Myocyte (in vitro differentiated cells): ENCODE measurements at places on chromosomes 1 and 21.

GRCh38 chr21:45470773-45471524 lies 66.0 kb downstream of the COL18A1 start:
- peak; percentile 66 for DNase-seq

GRCh38 chr1:163083690-163084089 lies 14.5 kb downstream of the RGS4 start:
- DNase-seq, result no peak

DNA sequence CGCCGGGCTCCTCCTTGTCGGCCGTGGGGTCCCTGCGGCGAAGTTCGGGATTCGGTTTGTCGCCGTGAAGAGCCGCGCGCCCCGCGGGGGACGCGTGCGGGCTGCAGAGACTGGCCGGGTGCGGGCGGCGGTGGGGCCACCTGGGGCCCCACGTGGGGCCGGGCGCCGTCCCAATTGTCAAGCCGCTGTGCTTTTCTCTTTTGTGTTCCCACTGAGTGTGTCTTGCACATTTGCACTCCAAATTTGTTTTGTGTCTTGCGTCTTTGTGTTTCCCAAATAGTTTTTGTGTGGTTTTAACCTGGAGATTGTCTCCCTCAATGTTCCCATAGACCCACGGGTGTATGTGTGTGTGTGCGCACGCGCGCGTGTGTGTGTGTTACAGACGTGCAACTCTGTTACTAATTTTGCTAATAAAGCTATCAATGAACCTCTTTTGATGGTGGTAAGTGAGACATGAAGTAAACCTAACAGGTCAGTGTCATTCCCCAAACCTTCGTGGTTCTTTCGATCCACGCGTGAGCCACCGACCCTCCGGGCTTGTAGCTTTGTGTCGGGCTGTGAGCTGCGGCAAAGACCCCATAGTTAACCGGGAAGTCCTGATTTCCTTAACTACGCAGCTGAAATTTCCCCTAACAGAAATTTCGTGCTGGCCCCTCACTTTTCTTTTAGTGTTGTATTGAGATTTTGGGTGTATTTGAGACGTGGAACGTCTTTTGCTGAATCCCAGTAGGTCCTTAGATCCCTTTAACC lies 708 bp downstream of the PRDM2 start:
- peak; percentile 33 for DNase-seq

- no peak for DNase-seq
These were observed 20.2 kb upstream of the DUSP10 start for GRCh38 chr1:221762121-221762520.

- DNase-seq, result no peak
These were observed 39.4 kb downstream of the SLC2A7 start for GRCh38 chr1:8986814-8987190.

GRCh38 chr1:59879996-59880505 lies 46.5 kb downstream of the CYP2J2 start:
- no peak for DNase-seq

GRCh38 chr1:245915406-245915805 lies 591.7 kb downstream of the SMYD3 start:
- DNase-seq, result no peak

GRCh38 chr1:160610569-160611242 lies 31.4 kb upstream of the CD84 start:
- DNase-seq, result no peak

GRCh38 chr1:147738739-147739476 lies 21.5 kb downstream of the GJA5 start:
- no peak for DNase-seq

GRCh38 chr1:117674521-117675400 lies 68.9 kb downstream of the TENT5C start:
- DNase-seq, result peak; percentile 52

DNA sequence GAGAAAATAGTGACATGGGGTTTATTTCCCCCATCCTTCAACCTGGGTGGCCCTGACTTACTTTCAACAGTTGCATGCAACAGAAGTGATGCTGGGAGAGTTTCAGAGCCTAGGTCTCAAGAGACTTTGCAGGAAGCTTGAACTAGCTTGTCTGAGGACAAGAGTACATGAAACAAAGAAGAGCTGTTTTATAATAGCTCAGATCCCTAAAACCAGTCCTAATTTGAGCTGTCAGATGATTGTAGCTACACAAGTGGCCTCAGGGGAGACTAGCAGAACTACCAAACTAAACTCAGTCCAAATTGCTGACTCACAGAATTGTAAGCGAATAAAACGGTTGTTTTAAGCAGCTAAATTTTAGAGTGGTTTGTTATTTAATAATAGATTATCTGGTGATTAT lies 17.1 kb downstream of the RC3H1 start:
- DNase-seq, result peak; percentile 54

- no peak for DNase-seq
These were observed 94.2 kb downstream of the DTL start for GRCh38 chr1:212129781-212130180.

GRCh38 chr1:5254131-5254725 lies 599.8 kb downstream of the AJAP1 start:
- no peak for DNase-seq

- DNase-seq, result no peak
These were observed 50.8 kb downstream of the RHBG start for GRCh38 chr1:156419854-156420204.

DNA sequence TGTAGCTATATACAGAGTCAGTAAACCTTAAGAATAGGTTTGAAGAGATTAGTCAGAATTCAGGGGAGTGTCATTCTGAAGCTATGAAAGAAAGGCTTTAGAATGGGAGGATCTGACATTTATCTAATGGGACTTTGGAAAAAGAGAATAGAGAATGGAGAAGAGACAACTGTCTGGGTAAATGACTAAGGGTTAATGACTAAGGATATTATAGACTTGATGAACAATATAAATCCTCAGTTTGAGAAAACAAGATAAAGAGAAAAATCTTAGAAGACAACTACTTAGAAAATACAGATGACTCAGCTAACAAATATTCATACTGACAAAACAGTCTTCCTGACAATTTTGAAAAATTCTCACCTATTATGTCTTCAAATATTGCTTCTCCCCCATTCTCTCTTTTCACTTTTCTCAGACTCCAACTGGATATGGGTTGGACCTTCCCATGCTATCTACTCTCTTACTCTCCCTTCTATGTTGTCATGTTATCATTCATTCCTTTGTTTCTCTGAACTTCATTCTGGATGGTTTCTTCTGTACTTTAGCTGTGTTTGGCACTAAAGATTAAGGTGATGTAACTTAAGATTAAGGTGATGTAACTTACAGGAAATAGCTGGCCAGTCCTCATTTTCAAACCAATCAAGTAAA lies 20.4 kb downstream of the SLC16A1 start:
- DNase-seq, result no peak

GRCh38 chr1:3040004-3040403 lies 18.7 kb downstream of the ACTRT2 start:
- DNase-seq, result no peak

GRCh38 chr1:214364386-214364785 lies 83.4 kb downstream of the SMYD2 start:
- no peak for DNase-seq

DNA sequence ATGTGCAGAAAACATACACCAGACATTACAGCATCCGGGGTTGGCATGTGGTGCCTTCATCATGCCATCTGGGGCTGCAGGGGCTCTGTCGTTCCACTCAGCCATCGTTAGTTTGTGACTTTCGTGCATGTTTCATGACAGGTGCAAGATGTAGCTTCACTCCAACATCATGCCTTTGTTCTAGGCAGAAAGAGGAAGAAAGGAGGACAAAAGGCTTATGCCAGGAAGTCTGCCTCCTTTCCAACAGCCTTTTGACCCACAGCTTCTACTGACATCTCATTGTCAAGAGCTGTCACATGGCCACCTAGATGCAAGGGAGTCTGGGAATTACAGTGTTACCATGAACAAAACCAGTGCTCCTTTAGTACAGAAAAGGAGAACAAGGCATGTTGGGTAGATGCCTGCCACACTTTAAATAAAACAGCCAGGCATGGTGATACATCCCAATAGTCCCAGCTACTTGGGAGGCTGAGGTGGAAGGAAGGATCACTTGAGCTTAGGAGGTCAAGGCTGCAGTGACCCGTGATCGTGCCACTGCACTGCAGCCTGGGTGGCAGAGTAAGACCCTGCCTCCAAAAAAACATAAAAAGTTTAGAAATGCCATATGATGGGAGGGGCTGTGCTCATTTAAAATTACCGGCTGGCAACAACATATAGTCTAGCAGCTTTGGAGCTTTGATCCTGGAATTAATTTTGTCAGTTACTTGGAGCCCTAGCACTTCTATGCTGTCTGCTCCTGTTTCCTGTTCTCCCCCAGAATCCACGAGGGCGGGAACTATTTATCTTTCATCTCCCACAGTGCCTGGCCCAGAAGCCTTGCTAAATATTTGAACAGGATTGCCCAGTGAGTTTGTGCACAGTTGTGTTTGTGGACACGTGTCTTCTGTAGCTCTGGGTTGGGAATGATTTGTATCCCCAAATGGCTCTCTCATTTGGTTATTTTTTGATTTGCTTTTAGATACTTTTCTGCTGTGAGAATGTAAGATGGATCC lies 7.4 kb downstream of the DOP1B start:
- no peak for DNase-seq

GRCh38 chr1:44061857-44062256 lies 30.6 kb upstream of the SLC6A9 start:
- DNase-seq, result no peak

DNA sequence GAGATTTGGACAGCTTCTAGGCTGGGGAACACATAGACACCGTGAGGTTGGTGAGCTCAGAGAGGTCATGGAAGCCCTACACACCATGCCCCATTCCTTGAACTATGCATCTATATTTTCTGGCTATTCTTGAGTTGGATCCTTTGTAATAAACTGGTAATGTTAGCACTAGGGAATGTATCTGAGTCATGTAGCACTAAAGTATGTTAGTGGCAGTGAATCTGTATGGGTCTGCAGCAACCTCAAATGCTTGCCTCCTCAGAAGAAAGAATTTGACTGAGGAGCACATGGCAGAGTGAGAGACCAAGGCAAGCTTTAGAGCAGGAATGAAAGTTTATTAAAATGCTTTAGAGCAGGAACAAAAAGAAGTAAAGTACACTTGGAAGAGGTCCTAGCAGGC lies 43.7 kb upstream of the LRRC7 start:
- no peak for DNase-seq

- DNase-seq, result no peak
These were observed 723.1 kb upstream of the B3GALT2 start for GRCh38 chr1:193909406-193910082.

DNA sequence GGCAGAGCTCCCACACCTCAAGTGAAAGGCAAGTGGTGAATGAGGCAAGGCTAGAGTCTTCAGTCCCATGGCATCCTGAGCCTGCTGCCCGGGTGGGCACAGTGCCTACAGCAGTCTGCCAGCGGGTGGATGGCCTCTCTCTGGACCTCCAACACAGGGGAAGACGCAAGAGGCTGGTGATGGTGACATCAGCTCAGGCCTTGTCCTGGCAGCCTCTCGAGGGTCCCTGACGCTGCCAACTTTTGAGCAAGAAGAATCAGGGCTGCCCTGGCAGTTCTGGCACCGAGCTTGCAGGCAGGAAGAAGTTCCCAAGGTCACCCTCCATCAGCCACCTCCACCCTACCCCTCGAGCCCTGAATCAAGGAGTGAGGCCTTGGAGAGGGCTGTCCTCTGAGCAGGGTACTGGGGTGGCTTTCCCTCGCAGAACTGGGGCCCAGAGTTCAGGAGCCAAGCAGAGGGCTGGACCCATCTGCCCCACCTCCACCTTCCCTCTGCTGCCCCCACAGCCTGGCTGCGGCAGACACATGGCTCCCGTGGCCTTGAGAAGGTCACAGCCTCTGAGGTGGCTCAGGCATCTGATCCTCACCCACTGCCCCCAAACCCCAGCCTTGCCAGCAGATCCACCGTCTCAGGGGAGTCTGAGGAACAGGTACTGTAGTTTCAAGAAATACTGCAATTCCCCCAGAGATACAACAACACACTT lies 5.8 kb downstream of the RAP1GAP start:
- DNase-seq, result no peak

DNA sequence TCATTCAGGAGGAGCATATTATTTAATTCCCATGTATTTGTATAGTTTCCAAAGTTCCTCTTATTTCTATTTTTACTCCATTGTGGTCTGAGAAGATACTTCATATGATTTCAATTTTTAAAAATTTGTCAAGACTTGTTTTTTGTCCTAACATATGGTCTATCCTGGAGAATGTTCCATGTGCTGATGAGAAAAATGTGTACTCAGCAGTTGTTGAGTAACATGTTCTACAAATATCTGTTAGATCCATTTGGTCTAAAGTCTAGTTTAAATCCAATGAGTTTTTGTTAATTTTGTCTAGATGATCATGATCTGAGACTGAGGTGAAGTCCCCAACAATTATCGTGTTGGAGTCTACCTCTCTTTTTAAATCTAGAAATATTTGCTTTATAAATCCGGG lies 14.5 kb downstream of the PSMG1 start:
- DNase-seq, result no peak

DNA sequence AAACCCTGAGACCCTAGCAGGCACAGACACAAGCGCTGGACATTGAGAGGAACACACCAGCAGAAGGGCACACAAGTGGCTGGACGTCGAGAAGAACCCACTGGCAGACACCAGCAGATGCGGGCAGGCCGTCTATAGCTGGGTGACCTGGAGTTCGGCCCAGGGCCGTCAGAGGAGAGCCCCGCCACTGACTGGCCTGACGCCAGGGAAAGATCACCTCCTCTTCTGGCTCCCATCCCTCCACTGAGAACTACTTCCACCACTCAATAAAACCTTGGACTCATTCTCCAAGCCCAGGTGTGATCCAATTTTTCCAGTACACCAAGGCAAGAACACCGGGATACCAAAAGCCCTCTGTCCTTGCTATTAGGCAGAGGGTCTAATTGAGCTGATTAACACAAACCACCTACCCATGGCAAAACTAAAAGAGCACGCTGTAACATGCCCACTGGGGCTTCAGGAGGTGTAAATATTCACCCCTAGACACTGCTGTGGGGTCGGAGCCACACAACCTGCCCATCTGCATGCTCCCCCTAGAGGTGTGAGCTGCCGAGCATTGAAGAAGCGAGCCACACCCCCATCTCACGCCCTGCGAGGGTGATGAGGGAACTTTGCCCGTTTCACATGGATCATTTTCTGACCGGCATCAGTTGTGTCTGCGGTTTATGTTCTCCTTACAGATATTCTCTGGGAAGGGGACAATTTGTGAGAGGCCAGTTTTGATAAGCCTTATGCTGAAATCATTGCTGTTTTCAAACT lies 104.8 kb downstream of the HLX start:
- DNase-seq, result no peak

DNA sequence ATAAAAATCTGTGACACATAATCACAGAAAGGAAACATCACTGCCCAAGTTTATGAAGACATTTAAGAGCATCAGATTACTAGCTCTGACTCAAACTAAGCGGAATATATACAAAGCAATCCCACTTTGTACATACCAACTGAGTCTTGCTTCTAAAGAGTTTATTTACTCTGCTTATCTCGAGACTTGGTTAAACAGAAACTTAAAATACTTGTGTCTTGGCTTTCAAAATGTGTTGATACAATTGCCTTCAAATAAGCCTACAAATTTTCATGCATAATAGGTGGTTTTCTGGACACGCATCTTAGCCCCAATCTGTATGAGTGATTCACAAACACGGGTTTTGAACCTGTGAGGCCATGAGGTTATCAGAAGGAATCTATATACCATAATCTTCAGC lies 21.0 kb downstream of the CD160 start:
- DNase-seq, result no peak

- DNase-seq, result peak; percentile 66
These were observed 30.9 kb downstream of the CCN1 start for GRCh38 chr1:85611425-85611824.
